Heart right ventricle (tissue), 16 donors: ENCODE measurements at places on chromosomes 2 and 18.

DNA sequence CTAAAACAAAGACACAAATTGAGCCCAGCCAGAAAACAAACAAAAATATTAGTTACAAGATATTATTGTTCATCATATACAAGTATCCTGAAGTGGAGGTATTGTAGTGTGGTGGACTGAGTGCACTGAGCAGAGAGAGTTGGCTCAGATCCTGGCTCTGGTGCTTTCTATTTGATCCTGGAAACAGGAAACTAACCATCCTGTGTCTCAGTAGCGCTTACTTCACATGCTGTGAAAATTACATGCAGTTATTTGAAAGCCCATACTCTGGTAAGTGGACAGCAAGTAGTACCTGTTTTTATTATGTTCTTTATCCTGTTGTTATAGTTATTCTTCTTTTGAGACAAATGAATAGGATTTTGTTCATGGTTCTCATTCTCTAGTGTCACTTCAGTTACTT is 84.3 kb upstream of the CRIM1 start:
- DNase-seq, result no peak

DNA sequence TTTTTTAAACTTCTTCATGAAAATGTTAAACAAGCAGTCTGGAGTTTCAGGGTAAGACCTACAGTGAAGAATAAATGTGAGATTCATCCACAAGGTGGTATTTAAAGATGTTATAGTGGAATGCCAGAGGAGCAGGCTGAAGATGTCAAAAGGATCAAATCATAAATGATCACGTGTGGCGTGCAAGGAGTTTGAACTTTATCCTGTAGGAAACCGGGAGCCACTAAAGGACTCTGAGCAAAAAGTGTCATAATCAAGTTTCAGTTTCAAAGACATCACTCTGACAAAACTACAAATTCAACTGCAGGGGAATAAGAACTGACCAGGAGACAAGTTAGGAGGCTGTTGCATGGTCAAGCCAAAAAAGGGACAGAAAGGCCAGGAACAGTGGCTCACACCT is 19.9 kb downstream of the NHEJ1 start:
- DNase-seq, result no peak

GRCh38 chr18:8685141-8685913 is 20.0 kb upstream of the MTCL1 start:
- DNase-seq, result no peak

DNA sequence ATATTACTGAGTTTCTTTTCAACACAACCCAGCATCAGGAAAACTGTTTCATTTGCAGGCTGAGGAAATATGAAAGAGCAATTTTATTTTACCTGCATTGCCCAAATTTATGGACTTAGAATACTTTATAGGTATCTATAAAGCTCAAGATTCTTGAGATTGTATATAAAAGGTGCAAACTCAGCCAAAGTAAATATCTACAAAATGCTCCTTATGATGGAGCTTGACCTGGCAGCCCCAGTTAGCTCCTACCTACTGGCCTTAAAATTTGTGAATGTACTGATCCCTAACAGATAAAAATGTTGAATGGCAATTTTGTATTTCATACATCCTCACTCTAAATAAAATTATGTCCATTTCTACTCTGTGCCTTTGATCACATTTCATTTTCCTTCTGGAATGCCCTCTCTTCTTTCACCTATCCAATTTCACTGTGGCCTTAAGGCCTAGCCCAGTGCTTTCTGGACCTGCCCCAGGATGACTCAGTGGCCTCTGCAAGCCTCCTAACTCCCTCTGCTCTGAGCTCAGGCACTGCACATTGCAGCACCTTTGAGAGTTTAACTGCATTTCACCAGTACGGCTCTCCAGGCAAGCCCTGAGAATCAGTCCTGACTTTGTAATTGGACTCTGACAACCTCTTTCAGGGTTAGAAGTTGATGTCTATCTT is 125.9 kb downstream of the ANTXR1 start:
- no peak for DNase-seq

- DNase-seq, result no peak
Observed at GRCh38 chr2:190277234-190278112, 42.2 kb downstream of the HIBCH start.

DNA sequence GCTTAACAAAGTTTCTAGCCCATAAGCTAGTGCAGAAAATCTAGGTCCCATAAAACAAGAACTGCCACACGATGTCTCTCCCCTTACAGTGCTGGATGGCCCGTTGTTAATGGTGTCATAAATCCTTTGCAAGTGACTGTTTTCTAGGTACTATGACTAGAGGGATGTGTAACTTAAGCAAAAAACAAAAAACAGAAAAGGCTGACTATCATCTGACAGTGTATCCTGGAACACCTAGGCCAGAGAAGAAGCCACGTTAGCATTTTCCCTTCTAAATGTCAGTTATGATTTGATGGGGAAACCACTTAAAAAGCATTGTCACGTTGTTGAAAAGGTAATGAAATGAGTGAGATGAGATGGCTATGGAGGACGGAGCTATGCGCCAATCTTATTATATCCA is 2.4 kb downstream of the CASP8 start:
- no peak for DNase-seq

DNA sequence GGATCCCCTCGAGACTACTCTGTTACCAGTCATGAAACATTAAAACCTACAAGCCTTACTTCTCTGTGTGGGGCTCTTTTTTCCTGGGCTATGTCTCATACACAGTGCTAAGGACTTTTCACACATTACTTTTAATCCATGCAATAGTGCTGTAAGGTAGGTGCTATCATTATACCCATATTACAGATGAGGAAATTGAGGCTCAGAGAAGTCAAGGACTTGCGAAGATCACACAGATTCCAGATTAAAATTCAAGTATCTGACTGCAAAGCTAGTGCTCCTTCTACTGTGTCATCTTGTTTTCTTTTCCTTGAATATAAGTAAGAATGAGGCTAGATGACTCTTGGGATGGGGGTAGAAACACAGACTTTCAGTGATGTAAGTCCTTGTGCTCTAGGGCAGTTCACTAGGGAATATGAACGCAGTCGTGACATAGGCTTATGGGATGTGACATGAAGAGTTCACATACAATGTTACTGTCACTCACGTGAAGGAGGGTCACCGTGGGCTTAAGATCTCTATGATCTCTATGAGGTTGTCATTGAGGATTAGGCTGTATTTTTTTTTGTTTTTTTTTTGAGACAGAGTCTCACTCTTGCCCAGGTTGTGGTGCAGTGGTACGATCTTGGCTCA is 7.0 kb upstream of the DGUOK start:
- DNase-seq, result no peak

GRCh38 chr2:41718705-41719104 is 329.1 kb upstream of the PKDCC start:
- no peak for DNase-seq

- DNase-seq, result no peak
Observed at GRCh38 chr18:69435000-69435399, 34.3 kb downstream of the DOK6 start.

- DNase-seq, result no peak
Observed at GRCh38 chr18:27250471-27250870, 65.4 kb upstream of the CHST9 start.

- DNase-seq, result peak; percentile 25
Observed at GRCh38 chr2:24317491-24317920, 42.8 kb downstream of the ITSN2 start.

- DNase-seq, result no peak
Observed at GRCh38 chr2:216617159-216617815, 15.9 kb upstream of the IGFBP2 start.

DNA sequence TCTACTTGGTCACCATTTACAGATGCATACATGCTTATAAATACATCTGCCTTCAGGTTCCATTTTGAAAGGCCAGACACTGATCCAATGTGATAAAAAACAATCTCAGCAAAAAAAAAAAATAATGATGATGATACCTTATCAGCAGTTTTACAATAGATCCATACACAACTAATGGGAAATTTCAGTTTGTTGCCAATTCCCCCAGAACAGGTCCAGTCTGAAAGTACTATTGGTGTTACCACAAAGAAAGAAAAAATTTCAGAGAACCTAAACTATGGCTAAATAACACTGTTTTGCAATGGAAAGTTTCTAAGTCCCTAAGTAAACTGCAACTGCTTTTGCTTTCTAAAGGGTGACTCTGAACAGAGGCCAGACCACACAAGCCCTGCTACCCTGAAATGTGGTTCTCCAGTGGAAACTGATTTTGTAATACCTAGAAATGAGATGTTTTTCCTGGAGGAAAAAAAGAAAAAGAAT is 54.1 kb downstream of the LPIN2 start:
- DNase-seq, result no peak

- DNase-seq, result no peak
Observed at GRCh38 chr2:237734905-237735623, 63.5 kb upstream of the RBM44 start.

DNA sequence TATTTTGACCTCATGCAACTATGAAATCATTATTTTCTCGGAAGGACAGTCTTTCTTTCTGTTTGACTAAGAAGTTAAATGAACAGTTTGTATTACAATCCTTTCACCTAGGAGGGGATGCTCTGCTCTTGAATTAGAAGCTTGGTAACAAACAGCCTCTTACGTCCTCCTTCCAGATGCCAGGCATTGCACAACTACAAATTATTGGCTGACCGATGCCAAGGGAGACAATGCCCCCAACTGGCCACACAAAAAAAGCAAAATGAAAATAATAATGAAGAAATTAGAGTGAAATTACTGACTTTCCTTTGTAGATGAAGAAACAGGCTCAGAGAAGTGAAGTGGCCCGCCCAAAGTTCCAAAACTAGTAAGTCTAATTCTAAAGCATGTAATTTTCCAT is 177.9 kb downstream of the CYRIA start:
- no peak for DNase-seq

DNA sequence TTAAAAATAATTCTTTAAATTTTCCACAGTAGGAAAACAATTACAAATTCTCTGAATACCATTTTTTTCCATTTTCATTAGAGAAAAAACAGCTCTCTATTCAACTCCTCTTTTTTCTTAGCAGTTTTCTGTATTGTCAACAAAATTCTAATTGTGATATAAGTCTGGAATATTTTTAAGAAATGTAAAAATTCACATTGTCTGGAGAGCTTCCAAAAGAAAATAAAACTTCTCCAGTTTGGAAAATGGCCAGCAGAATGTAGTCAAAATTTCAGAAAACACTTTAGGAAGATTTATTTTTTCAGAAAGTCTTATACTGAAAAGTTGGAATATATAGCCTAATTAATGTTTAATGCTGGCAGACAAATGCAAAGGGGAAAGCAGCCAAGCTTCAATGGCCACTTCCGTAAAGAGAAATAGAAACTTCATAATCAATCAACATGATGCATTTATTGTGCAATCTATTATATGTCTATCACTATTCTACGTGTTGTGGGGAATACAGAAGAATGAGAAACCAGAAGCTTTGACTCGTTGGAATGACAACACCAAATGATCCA is 733.2 kb upstream of the PKDCC start:
- no peak for DNase-seq

- peak; percentile 62 for DNase-seq
Observed at GRCh38 chr2:219289537-219290361, 10.6 kb downstream of the DNAJB2 start.

DNA sequence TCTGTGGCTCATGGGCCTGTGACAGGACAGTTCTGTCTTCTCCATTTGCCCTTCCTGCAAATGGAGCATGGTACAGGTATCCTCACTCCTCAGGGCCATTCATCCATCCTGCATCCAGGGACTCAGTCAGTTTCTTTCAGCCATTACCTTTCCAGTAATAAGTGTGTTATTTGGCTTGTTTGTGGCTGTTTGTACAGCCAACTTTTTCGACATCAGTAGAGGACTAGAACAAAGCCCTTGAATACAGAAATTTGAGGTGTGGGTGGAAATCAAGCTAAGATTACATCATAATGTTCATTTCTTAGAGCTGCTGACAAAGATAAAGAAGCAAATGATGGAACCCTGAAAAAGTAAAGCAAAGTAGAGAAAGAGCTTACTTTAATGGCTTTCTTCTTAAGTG is 290.4 kb downstream of the PTPRM start:
- no peak for DNase-seq

GRCh38 chr18:64539847-64540246 is 391.0 kb upstream of the LINC00305 start:
- no peak for DNase-seq

DNA sequence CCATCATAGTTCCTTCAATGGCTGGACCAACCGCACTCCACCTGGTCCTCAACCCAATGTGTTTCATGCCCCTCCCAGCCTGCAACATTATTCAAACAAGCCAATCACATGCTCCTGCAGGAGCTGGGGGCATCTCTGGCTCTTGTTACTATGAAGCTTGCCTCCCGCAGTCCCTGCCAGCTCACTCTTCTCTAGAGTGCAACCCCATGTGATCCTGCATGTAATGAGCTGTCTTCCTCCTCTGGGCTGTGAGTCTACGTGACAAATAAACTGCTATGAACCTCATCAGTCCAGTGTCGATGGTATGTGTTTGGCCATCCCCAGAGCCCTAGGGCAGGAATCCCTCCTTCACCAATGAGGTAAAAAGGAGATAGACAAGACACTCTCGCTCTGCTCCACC is 15.8 kb upstream of the BOD1L2 start:
- DNase-seq, result no peak

- DNase-seq, result no peak
Observed at GRCh38 chr2:234251326-234252271, 201.1 kb downstream of the SPP2 start.

DNA sequence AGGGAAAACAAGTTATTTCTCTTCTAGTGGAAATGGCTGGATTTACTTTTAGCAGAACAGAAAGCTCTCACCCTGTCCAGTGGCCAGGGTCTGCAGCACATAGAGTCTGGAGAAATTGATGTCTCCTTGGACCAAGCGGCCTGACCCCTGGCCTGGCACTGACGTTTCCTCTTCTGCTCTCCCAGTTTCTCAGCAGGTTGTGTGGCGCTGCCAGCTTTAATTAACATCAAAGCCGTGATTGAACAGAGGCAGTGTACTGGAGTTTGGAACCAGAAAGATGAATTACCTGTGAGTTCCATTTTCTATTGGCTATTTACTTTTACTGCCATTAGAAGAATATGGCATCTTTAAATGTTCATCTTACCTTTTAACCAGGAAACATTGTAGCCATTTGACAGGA is 20.9 kb downstream of the CD8A start:
- DNase-seq, result no peak

- no peak for DNase-seq
Observed at GRCh38 chr18:40752316-40752715, 1202.7 kb upstream of the PIK3C3 start.

GRCh38 chr2:72710418-72711152 is 115.2 kb downstream of the EXOC6B start:
- DNase-seq, result no peak

- DNase-seq, result no peak
Observed at GRCh38 chr2:44533508-44533907, 171.8 kb downstream of the CAMKMT start.

DNA sequence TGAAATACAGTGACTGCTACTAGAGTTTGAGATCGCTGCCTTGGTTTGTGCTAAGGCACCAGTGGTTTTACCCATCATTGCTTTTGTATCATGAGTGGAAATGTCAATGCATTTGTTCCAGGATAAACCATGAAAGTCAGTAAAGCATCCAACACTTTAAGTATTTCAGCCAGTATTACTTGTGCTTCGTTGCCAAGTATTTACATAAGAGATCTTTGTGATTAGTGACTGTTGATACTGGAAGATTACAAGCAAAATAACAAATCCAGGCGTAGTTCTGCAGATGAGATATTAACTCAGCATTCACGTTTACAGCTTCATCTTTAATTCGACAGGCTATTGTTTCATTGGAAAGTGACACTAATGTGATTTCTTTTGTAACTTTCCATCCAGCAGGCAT is 90.3 kb upstream of the B3GNT7 start:
- no peak for DNase-seq

GRCh38 chr2:105990624-105991023 is 203.5 kb downstream of the UXS1 start:
- no peak for DNase-seq
